ENCODE measurements at places on chromosomes 12 and 14. TPM values are rescaled to one million over a fixed set of nuclear protein-coding genes. Genes with fewer than 3 reads are reported as not detected.

DNA sequence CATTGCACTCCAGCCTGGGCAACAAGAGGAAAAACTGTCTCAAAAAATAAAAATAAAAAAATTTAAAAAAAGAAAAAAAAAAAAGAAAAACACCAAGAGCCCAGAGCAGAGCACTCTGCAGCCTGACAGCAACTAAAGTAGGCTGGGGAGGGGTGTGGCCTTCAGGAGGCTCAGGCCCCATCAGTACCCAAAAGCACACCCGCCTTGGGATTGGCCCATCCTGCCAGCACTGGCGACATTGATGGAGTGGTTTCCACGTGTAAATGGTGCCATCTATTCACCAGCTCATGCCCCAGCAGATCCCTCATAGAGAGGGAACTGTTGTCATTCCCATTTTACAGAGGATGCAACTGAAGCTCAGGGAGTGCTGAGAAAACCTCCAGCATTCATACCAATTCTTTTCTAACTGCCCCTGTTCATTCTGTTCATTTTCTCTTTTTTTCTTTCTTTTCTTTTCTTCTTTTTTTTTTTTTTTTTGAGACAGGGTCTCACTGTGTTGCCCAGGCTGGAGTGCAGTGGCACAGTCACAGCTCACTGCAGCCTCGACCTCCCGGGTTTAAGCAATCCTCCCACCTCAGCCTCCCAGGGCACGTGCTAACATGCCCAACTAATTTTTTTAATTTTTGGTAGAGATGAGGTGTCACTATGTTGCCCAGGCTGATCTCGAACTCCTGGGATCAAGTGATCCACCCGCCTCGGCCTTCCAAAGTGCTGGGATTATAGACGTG, 89.3 kb downstream of the IRF2BPL start:
- DNase-seq: no peak

DNA sequence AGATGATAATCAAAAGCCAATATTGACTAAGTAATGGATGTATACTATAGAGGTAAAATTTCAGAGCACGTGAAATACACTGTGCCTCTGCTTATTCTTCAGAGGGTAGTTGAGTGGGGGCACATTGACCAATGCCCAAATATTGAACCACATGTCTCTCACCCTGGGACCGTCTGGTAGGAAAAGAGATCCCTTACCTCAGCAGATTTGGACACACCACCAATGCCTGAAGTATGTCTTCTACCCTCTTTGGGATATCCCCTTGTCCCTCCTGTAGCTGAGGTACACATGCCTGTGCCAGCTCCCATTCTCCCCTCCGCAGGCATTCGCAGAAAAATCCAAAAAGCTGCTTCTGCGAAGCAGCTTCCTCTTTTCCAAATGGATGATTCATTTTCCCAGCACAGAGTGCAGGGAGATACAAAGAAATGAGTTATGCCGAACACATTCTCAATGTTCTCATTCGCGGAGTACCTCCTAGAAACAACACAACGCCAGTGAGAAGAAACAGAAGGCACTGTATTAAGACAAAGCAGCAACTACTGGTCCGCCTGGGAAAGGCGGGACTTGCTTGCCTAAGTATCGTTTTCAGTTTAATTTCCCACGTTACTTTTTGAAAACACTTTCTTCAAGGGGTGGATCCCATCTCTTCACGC, 691 bp downstream of the ZFYVE26 start:
- DNase-seq: no peak

- no peak for DNase-seq
These were observed 349.0 kb downstream of the GLT1D1 start for GRCh38 chr12:129202109-129202814.

Gene TAS2R14
- polyA plus RNA-seq: 2.1 TPM
